ENCODE measurements at places on chromosomes 6 and 20. TPM values are rescaled to one million over a fixed set of nuclear protein-coding genes. Genes with fewer than 3 reads are reported as not detected.

GRCh38 chr6:164243012-164243610, 828.6 kb downstream of the QKI start:
- DNase-seq, result no peak

DNA sequence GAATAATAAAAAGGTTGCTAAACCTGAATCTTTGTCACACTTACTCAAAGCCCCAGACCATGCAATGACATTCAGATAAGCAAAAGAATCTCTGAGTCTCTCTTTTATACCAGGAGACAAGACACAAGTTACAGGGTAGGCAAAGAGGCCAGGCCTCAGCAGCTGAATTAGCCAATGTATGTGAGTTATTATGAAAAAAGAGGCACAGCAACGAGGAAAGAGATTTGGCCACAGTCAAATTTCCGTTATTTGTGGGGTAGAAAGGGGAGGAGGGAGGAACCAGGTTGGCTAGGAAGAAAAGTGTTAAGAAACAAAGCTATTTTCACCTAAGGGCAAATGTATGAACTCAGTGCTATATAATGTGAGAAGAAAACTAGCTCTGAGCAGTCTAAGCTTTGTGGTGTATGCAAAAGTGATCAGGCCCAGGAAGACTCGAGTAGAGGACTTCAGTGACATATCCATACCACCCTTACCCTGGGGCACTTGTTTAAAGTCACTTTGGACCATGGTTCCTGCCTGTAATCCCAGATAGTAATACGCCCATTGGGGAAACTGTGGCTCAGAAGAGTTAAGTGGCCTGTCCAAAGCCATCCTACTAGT, 19.1 kb downstream of the IPCEF1 start:
- DNase-seq, result no peak

DNA sequence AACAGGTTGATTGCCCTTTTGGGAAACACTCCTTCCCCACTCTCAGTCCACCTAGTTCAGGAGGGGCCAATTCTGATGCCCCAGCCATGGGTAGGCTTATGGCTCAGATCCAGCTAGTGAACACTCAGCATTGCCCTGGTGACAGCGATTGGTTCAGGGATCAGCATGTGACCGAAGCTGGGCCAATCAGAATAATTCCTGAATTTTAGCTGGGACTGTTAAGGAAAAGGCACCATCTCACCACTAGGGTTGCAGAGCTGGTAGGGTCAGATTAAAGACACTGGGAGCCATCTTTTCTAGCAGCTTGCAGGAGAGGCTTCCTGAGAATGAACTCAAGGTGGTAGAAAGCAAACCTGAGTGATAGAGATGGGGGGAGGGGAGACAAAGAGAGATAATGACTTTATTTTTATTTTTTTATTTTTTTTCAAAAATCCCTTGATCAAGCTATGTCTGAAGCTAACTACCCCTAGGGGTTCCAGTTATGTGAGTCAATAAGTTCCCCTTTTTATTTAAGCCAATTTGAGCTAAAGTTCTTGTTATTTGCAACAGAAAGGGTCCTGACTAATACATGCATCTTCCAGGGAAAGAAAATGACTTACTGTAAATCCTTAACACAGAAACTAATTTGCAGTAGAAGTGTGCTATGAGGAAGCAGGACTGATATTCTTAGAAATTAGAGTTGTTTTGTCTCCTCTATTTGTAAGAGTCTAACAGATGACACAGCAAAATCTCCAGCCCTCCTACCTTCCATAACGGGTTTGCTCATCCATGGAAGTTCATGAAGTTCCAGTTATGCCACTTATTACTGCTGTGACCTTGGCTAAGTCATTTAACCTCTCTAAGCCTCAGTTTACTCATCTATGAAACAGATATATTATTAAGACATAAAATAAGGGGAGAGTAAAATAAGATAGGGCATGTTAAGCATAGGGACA, 44.7 kb downstream of the EYA2 start:
- peak; percentile 21 for DNase-seq

DNA sequence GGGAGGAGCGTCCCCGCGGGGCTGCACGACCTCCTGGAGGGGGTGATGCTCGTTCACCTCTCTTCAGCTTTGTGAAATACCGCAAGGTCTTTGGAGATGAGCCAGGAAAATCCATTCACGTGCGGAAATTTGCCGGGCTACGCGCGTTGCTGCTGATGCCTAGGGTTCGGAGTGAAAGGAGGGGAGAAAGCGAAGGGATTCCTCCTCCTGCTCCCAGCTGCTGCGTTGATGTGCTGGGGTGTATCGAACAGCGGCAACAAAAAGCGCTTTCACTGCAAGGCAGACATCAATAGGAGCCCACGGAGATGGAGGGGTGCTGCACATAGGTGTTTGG, 391 bp upstream of the B3GAT2 start:
- no peak for DNase-seq

DNA sequence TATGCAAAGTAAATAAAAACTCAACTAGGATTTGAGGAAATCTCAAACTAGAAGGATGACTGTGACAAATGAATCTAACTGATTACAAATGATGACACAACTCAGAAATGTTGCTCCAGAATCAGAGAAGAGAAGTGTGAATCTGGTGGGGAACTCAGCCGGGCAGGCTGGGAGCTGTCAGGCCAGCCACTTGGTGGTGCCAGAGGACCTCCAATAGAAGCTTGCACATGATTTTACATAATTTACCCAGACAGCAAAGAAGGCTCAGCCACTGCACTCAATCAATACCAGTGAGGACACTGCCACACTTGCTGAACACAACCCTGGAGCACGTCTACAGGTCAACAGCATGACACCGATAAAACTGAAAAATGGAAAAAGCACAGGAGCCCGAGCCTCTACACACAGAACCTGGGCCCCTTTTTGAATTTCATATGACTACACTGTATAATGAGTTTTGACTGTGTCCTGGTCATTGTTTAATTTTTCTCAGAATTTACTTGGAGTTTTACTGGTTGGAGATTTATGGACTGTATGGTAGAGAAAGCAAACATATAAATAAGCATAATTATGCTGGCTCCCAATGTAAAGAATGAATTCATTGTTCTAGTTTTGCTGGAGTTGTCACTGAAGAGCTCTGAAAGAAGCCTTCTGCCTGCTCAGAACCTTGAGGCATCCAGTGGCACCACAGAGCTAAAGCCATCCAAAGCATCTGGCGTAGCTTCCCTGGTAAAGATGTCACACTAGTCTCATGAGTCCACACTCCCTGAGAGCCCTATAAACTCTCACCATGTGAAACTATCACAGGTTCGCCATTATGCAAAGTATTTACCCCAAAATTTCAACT, 296.5 kb downstream of the THBS2 start:
- peak; percentile 80 for DNase-seq

DNA sequence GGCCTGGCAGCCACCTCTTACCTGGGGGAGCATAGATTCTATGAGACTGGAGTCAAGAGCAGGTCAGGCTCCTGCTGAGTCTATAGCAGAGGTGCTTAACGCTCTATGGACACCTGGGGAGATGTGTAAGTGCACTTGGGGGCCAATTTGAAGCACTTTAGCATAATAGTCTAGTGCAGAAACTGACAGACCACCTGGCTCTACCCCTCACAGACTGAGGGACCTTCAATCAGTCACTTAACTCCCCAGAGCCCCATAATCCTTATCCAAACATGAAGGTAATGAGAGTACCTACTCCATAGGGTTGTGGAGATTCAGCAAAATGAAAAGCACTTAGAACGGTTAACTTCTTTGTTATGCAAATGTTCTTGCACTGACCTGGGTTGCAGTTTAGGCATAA, 87.3 kb upstream of the SLC22A16 start:
- DNase-seq, result no peak

DNA sequence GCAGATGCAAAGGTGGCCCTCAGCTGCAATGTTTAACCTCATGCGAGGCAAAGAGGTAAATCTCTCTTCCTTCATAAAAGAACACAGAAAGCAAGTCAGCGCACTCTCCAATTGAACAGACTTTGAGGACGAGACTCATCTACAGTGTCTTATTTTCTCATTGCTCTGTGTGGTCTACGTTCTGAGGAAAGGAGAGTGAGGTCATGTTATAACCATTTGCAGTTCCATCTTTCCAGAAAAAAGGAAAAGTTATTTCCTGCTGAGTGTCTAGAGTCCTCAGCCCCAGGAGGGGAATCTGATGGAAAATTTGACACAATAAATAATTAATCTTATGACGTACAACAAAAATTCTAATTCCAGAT, 35.6 kb upstream of the THBS2 start:
- no peak for DNase-seq

DNA sequence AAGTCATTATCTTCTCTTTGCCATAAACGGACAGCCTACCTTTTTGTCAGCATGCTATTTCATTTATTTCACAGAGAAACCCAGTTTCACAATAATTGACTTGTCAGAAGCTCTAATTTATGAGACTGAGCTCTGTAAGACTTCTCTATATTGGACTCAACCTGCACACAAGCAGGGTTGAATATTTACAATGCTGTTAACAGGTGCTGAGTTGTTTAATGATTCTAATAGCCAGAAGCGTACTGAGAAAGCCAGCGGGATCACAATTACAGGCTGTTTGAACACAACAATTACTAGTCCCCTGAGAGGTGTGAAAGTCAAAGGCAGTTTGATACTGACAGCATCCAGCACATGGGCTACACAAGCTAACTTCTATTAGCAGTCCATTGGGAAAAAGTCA, 128.2 kb upstream of the SIM1 start:
- DNase-seq, result no peak

DNA sequence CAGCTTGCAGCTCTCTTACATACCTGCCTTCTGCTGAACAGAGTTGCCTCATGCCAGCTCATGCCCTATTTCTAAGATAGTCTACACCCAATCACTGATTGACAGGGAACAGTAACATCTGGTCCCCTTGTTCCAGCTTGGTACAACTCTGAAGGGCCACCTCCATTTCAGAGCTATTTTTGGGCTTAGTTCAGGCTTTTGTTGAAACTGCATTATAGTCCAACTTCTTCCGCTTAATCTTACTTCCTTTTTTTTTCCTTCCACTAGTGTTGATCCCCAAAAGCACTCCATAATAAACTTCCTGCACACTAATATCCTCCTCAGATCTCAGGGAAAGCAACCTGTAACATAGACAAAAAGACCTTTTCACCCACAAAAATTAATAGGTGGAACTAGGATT, 65.7 kb upstream of the TNFRSF21 start:
- no peak for DNase-seq

- DNase-seq, result peak; percentile 59
These were observed 20.9 kb downstream of the EDN1 start for GRCh38 chr6:12311106-12311505.

DNA sequence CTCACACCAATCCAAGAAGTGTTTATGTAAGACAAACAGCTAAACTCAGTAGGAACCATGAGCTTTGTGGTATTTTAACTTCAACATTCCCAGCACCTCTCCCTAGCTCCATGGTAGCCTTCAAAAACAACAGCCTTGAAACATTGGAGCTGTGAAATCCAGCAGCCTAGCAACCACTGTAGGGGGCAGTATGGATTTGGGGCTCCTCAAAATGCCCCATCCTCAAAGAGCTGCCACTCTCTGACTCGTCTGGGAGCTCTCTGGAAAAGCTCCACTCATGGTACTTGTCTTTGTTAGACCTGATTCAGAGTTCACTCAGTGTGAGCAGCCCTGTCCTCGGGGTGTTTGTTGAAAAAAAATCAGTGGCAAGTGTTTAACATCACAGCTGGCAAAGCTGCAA, 82.9 kb downstream of the KIF6 start:
- no peak for DNase-seq

- no peak for DNase-seq
These were observed 84.7 kb upstream of the SALL4 start for GRCh38 chr20:51886891-51887608.

GRCh38 chr6:15763837-15764236, 101.0 kb upstream of the DTNBP1 start:
- DNase-seq, result no peak

- DNase-seq, result no peak
These were observed 4.5 kb downstream of the CCN6 start for GRCh38 chr6:112058243-112059032.

DNA sequence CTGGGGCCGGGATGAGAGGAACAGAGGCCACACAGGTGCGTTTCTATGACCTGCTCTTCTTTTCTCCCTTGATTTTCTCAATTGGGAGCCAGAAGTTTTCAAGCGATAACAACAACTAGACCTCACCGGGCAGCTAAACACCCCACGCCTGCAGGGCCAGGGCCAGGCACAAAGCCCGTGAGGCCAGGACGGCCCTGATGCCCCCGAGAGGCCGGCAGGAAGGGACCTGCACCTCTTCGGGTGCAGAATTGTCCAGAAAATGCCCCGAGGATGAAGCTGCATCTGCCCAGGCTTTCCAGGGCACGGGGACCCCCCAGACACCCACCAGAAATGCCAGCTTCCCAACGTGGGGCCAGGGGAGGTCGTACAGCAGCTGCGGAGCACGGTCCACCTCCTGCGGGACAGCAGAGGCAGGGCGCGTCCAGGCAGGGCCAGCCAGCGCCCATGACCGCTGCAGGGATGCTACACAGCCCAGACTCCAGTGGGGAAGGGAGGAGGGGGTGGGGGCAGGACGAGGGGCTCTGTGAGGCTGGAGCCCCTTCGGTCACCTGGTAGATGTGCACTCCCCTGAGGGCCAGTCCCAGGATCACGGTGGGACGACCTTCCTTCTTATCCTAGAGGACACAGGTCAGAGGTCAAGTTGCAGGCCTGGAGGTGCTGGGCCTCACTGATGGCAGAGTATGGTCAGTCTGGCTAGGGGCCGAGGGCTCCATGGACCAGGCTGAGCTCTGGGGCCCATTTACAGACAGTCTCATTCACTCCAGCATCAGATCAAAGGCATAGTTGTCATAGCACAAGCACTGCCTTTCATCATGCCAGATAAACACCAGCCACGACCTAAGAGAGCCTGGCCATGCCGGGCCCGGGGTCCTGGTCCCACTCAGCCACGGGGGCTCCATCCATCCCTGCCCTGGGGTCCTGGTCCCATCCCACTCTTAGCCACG, 16.4 kb downstream of the FRMD1 start:
- DNase-seq, result no peak

DNA sequence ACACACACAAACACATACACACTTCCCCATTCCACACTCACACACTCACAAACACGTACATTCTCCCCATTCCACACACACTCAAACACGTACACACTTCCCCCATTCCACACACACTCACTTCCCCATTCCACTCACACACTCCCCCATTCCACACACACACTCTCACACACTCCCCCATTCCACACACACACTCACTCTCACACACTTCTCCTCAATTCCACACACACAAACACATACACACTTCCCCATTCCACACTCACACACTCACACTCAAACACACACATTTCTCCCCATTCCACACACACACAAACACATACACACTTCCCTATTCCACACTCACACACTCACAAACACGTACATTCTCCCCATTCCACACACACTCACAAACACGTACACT, 8.7 kb upstream of the OSBPL2 start:
- no peak for DNase-seq

- peak; percentile 26 for DNase-seq
These were observed 133.9 kb downstream of the ZDHHC14 start for GRCh38 chr6:157514659-157515496.

The TTLL9 gene
- total RNA-seq, result not detected

The CST5 gene
- not detected for total RNA-seq

The PCSK2 gene
- not detected for total RNA-seq

The MYT1 gene
- not detected for total RNA-seq

The CGA gene
- total RNA-seq, result not detected
